ENCODE measurements at places on chromosomes 1 and 21.

- no peak for DNase-seq
Observed at GRCh38 chr1:209038316-209038715, 545.2 kb upstream of the CAMK1G start.

- no peak for DNase-seq
Observed at GRCh38 chr1:64923294-64923718, 43.0 kb downstream of the JAK1 start.

- DNase-seq = no peak
Observed at GRCh38 chr1:203754455-203754864, 10.5 kb upstream of the LAX1 start.

- DNase-seq = no peak
Observed at GRCh38 chr1:81113688-81114087, 687.0 kb upstream of the ADGRL2 start.

GRCh38 chr1:8551057-8551456, 233.1 kb downstream of the SLC45A1 start:
- DNase-seq = no peak

- no peak for DNase-seq
Observed at GRCh38 chr1:45804669-45804969, 1.2 kb downstream of the MAST2 start.

- DNase-seq = no peak
Observed at GRCh38 chr1:94621395-94621794, 79.8 kb upstream of the F3 start.

DNA sequence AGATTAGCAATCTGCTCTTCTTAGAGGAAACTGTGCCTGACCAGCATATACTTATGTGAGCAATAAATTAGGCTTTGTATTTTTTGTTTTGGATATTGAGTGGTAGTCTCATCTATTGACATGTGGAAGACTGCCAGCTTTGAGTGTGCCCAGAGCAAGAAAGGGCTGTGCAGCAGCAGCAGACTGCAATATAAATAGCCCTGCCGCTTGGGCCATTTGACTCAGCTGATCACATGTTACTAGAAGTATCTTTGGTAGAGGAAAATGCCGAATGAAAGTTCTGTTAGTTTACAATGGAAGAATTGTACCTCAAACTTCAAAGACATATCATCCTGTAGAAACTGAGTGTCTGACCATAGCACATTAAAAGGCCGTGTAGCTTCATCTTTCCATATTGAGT, 9.1 kb upstream of the PSMB2 start:
- no peak for DNase-seq

- no peak for DNase-seq
Observed at GRCh38 chr1:4564051-4564450, 90.4 kb upstream of the AJAP1 start.

DNA sequence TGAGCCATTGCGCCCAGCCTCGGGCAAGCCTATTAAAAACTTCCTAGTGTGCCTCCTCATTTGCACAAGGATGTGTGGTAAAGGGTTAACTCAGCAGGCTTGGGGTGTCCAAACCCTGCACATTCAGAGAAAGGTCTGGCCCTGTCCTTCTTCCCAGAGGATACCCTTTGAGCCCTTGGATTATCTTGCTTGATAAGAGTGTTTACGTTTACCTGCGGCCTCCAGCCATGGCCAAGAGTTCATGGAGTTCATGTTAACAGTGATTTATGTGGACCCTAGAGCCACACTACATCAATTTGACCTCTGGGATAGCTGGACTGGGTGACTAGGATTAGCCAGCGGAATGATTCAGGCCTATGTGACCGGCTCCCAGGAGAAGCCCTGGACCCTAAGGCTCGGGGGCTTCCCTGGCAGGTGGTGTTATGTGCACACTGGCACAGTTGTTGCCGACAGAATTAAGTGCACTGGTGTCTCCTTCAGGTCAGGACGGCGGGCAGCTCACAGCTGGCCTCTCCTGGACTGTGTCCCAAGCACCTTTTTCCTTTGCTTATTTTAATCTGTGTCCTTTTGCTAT, 7.7 kb upstream of the TCP10L start:
- peak; percentile 15 for DNase-seq

DNA sequence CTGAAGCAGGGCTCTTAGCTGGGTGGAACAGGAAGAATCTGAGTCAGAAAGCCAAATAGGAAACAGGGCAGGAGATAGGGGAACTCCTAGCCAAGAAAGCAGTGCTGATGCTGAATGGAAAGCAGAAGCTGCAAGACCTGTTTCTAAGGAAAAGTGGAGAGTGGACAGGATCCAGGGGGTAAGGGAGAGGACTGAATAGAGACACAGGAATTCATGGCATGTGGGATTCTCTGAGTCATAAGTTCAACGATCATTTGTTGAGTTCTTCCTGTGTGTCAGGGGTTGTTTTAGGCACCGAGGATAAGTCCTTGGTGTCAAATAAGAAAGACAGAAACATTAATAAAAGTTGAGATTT, 153.8 kb upstream of the FGGY start:
- no peak for DNase-seq

- DNase-seq = no peak
Observed at GRCh38 chr21:33949516-33950430, 34.2 kb upstream of the ATP5PO start.

GRCh38 chr1:33470495-33471012, 1.9 kb upstream of the ZSCAN20 start:
- DNase-seq = peak; percentile 77

- no peak for DNase-seq
Observed at GRCh38 chr1:17773591-17774326, 18.6 kb downstream of the ACTL8 start.

- no peak for DNase-seq
Observed at GRCh38 chr1:151213560-151213959, 15.2 kb downstream of the PIP5K1A start.

GRCh38 chr1:20662110-20662475, 924 bp upstream of the DDOST start:
- no peak for DNase-seq

GRCh38 chr1:55040933-55041494, 1.7 kb downstream of the PCSK9 start:
- DNase-seq = no peak

GRCh38 chr1:228723287-228723686, 12.0 kb upstream of the RHOU start:
- no peak for DNase-seq

DNA sequence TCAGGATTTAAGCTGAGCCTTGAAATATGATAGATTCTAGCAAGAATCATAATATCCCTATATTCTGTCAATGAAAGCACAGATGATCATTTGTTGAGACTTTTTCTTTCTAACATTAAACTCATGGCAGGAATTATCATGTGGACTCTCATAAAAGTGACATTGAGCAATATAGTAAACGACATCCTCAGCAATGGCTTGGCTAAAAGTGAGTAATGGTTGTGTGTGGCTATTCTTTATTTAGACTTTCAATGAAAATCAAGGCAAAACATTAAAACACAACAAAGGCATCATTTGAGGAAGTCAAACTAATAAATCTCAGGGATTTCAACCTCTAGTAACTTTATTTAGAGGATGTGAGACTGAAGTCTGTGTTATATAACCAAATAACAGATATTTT, 257.8 kb upstream of the ADGRL4 start:
- DNase-seq = no peak

GRCh38 chr1:2121101-2121691, 71.0 kb downstream of the PRKCZ start:
- no peak for DNase-seq

DNA sequence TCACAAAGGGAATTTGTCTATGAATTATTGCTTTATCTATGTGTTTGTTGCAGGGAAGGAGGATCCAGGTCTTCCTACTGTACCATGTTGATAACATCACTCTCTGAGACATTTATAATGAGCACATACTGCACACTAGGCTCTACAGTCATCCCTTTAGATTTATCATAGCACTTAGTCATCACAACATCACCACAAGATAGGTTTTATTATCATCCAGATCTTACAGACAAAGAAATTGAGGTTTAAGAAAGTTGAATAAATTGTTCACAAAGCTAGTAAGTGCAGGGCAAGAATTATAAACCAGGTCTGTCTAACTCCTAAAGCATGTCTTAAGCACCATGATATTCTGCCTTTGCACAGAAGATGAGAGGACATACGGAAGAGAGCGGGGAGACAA, 121.1 kb upstream of the ST6GALNAC5 start:
- DNase-seq = no peak

DNA sequence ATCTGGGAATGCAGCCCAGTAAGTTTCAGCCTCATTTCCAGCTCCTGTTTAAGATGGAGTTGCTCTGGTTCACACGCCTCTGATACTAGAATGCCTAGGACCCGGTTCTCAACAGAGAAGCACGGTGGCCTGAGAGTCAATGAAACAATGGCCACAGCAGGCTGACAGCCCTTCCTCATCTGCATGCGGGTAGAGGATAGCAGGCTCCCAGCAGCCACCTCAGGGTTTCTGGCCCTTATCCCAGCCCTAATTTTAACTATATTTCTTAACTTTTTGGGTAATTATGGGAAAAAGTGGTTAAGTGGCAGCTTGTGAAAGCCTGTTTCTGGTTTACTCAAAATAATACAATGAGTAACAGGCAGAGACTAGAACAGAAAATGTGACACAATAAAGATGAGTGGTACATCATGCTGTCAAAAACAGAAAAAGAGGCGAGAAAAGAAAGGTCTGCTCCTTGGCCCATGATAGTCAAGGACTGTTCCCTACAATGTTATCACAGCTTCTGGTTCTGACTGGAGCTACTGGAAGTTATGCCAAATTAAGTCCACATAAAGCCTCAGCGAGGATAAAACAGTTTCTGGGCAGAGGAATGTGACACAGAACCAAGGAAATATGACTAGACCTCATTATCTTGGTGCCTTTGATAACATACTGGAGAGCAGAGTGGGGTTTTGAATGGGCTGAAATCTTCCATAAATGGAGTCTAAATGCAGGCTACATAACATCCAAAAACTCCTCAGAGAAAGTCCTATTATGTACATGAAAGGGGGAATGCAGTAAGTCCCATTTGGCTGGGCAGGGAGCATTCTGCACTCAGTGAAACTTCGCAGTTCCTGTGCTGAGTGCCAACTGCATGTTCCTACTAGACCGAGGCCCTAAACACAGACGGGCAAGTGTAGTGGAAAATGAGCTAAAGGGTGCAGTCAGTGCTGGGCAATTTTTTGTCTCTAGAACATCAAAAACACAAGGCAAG, 92.1 kb downstream of the NIBAN1 start:
- DNase-seq = no peak

GRCh38 chr1:181163662-181164061, 75.2 kb downstream of the IER5 start:
- no peak for DNase-seq

- DNase-seq = no peak
Observed at GRCh38 chr1:110390692-110391245, at the start of gene SLC16A4. Gene SLC16A4 (minus strand): TSS chr1:110391026. CDS start chr1:110389323, 1,703 bp downstream.

- DNase-seq = no peak
Observed at GRCh38 chr1:46485564-46486431, 3.8 kb upstream of the DMBX1 start.

- no peak for DNase-seq
Observed at GRCh38 chr1:151968058-151968457, 25.6 kb downstream of the S100A10 start.

GRCh38 chr1:116360429-116361173, 12.4 kb upstream of the ATP1A1 start:
- DNase-seq = no peak

DNA sequence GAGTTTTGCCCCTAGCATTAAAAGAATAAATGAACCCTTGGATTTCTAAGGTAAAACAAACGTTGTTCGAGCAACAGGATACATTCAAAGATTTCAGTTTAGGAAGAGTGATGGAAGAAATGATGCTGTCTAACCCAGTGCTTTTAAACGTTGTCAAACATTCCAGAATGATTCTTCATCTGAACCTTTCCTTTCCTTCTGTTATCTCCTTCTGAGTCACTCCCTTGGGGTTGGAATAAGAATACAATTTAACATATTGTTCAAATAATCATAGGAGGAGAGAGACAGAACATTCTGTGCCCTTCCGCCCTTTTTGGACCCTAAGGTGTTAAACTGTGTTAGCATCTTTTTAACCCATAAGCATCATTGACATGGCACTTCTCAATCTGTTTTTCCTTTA, 61.1 kb upstream of the RCOR3 start:
- DNase-seq = no peak

DNA sequence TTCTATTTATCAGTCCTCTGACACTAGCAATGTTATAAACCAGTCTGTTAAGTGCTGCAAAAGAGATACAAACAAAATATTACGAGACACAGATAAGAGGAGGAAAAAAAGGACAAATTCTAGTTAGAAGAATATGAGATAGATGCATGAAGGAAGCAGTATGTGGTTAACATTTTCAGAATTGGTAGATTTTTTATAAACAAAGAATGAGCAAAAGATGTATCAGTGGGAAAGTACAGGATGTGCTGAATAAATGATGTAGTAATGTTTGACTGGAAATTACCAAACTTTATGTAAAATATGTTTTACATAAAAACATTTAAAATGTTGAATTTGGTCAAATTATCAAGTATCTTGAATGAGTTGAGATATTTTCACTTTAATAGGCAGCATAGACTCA, 574.2 kb downstream of the NUF2 start:
- no peak for DNase-seq

- DNase-seq = no peak
Observed at GRCh38 chr1:113998361-113998760, 19.1 kb downstream of the OLFML3 start.

DNA sequence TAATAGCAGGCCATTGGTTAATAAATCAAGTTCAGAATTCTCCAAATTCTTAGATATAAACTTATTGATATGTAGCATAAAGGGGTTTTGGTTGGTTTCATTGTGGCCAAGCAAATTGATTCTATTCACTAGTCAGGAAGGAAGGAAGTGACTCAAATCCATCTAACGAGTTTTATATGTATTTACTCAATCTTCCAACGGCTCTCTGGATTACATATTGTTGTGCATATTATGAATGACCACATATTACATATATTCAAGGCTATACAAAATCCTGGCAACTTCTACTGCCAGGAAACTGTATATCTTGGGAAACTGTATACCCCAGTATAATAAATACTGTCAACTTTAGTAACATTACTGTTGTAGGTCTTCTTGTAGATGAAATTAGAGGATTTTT, 20.1 kb upstream of the PDE4B start:
- no peak for DNase-seq

DNA sequence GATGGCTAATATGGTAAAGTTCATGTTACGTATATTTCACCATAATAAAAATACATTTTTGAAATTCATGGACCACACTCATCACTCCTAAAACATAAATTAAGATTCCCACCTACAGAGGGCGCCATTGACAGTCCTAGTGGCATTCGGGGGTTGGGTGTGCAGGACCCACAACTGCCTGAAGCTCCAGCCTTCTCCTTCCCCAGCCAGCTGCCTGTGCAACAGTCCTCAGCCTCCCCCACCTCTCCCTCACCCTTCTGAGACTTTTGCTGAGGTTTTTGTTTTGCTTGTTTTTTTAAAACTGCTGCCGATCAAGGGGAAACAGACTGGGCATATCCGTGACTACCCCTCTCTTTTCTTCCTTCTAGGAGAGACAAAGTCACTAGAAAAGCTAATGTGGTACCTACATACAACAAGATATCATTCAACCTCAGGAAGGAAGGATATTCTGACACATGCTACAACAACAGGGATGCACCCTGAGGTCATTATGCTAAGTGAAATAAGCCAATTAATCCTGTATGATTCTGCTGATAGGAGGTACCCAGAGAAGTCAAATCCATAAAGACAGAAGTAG, 9.2 kb upstream of the EVA1C start:
- no peak for DNase-seq

GRCh38 chr1:87451229-87451920, 122.7 kb downstream of the LMO4 start:
- DNase-seq = no peak
